T-cell (primary cell): ENCODE measurements at places on chromosomes 1 and 21. TPM values are rescaled to one million over a fixed set of nuclear protein-coding genes. Genes with fewer than 3 reads are reported as not detected.

The FALEC gene
- 0.49 TPM for total RNA-seq

The ARHGEF11 gene
- total RNA-seq, result 20.7 TPM

The ZNF648 gene
- not detected for total RNA-seq

The ADGRL4 gene
- not detected for total RNA-seq

The CD53 gene
- 386 TPM for total RNA-seq

The C1orf141 gene
- not detected for total RNA-seq

The COL9A2 gene
- total RNA-seq, result 3.8 TPM

The BTBD19 gene
- 56.7 TPM for total RNA-seq

The GPBP1L1 gene
- total RNA-seq, result 135 TPM

The VWA5B1 gene
- total RNA-seq, result not detected

The KRTAP19-1 gene
- not detected for total RNA-seq

The CD1C gene
- total RNA-seq, result 1.4 TPM

The LAMTOR5 gene
- total RNA-seq, result 67.0 TPM

The LCE1E gene
- total RNA-seq, result not detected

The ACKR1 gene
- 0.28 TPM for total RNA-seq

The LCE2A gene
- not detected for total RNA-seq

The TRAPPC10 gene
- 82.5 TPM for total RNA-seq

The CDA gene
- 0.35 TPM for total RNA-seq

The PGLYRP4 gene
- not detected for total RNA-seq

The TTLL10 gene
- 0.41 TPM for total RNA-seq
